ENCODE measurements at places on chromosomes 6 and 20.

GRCh38 chr6:41408982-41409381 is 73.6 kb downstream of the NCR2 start:
- no peak for DNase-seq

- DNase-seq: no peak
Measured at GRCh38 chr20:51902933-51903332, 100.6 kb upstream of the SALL4 start.

- no peak for DNase-seq
Measured at GRCh38 chr6:30121446-30122366, 8.8 kb upstream of the TRIM31 start.

GRCh38 chr20:50628853-50629669 is 62.3 kb downstream of the RIPOR3 start:
- no peak for DNase-seq

DNA sequence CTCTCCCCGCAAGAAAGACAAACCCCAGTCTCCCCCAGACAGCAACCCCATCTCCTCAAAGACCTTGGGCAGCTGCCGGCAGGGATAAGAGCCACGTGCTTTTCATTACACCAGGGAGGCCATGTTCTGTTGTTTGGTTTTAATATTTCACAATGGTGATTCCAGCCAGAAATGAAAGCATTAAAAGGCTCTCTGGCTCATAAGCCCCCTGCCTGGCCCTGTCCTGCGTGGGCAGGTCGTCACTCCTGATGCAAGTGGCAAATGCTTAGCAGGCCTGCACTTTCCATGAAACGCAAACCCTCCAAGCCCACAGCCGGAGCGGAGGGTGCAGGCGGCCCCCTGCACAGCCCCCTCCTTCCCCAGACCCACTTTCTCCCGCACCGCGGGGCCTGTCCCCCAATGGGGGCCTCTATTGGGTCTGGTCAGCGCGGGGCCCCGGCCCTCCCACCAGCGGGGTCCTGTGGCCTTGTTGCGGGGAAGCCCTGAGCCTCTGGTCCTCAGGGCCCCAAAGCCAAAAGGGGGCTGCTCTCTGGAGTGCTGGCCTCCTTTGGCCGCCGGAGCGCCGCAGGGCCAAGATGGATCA is 77.2 kb downstream of the TMEM242 start:
- DNase-seq: no peak

DNA sequence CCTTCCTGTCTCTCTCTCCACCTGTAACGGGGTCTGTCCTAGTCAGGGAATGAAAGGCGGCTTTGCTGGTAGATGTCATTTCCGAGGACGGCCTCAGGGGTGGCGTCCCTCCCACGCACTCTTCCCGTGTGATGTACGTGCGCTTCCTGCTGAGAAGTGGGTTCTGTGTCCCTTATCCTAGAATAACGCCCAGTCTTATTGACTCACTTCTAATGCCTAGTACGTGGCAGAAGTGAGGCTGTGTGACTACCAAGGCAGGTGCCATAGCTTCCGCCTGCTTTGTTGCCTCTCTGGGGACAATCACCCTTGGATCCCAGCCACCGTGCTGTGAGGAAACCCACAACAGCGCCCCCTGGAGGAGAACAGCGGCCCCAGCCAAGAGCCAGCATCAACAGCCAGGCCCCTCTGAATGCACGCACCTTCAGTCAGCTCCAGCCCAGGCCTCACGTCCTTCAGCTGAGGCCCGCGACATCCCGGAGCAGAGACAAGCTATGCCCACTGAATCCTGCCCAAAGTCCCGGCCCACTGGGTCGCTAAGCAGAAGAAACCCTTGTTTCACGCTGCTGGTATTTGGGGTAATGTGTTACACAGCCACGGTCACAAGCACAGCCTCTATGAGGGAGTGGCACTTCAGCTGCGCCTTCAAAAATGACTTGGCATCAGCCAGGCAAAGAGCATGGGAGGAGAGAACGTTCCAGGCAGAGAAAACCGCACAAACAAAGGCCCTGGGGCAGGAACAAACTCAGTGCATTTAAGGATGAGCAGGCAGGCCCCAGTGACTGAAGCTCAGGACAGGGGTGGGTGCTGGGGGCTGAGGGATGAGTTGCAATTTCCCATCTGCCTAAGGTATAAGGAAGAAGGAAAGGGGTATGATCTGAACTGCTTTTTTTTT is 224.2 kb downstream of the NFATC2 start:
- DNase-seq: peak; percentile 39

DNA sequence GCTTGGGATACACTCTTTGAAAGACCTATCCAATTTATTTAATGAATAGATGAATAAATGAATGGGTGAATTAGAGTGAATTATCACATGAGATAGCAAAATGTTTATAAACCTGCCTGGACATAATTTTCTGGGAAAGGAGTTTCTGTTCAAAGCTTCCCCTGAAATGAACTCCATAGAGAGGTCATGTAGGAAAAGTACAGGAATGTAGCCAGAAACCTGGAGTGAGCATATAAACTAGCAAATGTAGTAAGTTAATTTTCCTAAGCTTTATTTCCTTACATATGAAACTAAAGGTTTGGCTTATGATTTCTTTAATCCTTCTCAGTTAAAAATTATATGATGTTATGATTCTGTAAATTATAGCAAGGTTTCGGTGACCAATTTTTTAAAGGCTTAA is 380.3 kb upstream of the RSPO3 start:
- no peak for DNase-seq

DNA sequence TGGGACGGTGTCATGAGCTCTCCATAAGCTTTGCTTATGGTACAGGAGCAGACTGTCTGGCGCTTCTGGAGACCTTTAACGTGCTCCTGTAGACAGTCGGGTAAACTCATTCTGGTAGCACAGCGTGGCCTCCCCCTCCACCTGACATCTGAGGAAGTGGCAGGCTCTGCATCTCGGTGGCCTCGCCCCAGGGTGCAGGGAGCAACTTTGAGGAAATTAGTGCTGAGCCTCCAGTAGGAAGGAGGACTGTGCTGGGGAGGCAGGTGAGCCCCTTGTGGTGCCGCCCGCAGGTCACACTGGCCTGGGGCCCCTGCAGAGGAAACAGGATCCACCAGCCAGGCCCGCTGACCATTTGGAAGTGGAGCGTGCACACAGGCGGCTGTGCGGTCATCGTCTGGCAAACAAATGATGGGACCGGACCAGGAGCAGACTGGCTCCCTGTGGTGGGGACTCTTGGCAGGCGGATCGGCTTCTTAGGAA is 57.9 kb downstream of the SYNJ2 start:
- no peak for DNase-seq

- no peak for DNase-seq
Measured at GRCh38 chr6:95614094-95614493, 36.8 kb downstream of the MANEA start.

GRCh38 chr6:71482742-71483141 is 194.1 kb downstream of the OGFRL1 start:
- no peak for DNase-seq

DNA sequence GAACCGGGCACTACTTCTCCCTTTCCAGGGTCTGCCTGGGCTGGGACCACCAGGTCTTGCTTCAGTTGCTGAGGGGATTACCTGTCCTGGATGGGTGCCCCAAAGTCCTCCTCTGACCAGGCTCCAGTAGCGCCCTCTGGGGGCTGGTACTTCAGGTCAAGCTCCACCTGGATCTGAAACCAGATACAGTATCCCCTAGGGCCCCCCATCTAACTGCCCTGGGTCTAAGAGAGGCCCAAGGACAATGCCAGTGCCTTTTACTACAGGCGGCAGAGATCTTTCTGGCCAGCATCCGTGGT is 11.2 kb upstream of the SPAG4 start:
- DNase-seq: no peak

DNA sequence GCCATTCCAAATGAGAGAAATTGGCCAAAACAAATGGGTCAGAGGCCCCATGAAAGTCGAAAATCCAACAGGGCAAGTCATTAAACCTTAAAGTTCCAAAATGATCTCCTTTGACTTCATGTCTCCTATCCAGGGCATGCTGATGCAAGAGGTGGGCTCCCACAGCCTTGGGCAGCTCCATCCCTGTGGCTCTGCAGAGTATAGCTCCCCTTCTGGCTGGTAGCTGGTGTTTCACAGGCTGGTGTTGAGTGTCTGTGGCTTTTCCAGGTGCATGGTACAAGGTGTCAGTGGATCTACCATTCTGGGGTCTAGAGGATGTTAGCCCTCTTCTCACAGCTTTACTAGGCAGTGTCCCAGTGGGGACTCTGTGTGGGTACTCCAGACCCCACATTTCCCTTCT is 115.2 kb upstream of the LAMA2 start:
- DNase-seq: no peak

DNA sequence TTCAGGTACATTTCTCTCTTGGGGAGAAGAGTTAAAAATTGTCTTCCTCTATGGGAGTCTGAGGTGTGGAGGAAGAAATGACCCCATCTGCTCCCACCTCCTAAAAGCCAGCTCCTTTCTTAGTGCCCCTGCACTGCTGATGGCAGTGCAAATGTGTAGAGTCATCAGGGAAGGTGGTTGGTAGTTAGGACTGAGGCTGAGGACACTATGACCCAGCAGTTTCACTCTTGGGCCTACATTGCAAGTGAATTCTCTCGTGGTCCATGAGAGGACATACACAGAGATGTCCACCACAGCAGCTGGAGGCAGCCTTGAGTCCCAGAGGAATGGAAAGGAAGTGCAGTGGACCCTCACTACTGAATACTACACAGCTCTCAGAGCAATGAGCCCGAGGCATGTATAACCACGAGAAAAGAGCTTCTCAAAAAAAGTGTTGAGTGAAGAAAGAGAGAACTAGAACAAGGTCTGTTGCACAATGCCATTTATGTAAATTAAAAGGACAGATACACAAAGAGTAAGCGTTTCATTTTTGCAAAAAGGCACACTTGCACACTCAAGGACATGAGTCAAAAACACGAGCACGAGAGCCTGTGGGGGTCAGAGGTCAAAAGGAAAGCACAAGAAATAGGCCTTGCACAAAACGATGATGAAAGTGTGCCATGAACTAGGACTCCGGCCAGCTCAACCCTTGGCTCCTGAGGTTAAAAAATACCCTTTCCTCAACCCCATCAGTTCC is 308.2 kb upstream of the PRND start:
- no peak for DNase-seq

DNA sequence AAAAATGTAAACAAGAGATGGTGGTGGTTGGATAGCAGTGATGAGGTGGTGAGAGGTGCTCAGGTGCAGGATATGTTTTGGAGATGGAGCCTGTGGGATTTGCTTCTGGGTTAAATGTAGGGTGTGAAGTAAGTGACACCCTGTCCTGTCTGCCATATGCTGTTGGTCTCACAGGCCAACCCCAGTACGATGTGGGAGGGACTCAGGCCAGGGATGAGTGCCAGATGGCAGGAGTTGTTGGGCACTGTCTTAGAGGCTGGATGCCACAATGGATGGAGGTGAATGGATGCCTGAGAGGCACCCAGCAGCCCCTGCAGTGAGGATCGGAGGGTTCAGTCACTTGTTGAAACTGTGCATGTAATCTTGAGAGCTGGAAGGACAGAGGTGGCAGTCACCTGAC is 259.3 kb downstream of the NRN1 start:
- no peak for DNase-seq

DNA sequence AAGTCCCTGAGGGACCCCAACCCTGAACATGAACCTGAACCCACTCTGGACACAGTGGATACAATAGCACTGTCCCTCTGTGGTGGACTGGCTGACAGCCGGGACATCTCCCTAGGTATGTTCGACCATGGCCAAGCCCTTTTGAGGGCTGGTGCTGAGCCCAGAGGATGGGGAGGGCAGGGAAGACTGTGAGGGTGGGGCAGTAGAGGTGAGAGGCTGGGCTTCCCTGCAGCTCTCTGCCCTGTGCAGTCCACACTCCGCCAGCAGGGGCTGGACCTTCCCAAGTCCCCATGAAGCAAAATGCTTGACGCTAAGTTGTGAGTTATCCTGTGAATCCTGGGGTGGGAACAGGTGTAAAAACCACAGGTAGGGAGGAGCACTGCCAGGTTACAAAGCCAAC is 11.5 kb downstream of the LPIN3 start:
- DNase-seq: no peak

- DNase-seq: no peak
Measured at GRCh38 chr20:41200446-41201202, 63.3 kb downstream of the PLCG1 start.

GRCh38 chr6:22042706-22043105 is 254.1 kb downstream of the PRL start:
- no peak for DNase-seq

GRCh38 chr20:59830665-59831023 is 102.8 kb downstream of the SYCP2 start:
- DNase-seq: no peak

DNA sequence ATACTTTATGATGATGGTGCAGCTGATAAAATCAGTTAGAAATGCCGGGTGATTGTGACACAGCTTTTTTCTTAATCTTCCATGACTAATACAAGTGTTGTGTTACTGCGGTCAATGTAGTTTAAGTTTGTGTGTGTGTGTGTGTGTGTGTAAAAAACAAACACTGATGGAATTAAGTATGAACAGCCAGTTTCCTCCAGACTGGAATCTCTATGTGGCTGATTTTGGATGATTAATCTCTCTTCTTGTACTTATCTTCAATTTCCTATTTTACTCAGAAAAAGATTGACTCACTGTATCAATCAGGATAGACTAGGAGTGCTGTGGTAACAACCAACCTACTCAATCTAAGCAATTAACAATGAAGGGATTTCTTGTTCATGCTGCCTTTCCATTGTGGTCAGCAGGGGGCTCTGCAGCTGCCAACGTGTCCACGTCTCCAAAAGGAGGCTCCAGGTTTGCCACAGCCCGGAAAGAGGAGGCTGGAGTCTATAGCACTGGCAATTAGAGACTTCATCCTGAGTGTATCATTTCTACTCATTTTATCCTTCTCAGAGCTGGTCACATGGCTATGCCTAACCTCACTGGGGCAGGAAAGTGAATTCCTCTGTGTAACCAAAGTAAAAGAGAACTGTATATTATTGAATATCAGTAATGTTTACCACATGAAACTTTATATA is 107.7 kb downstream of the CD109 start:
- DNase-seq: no peak

- no peak for DNase-seq
Measured at GRCh38 chr6:157822245-157823000, 623 bp upstream of the SNX9 start.

DNA sequence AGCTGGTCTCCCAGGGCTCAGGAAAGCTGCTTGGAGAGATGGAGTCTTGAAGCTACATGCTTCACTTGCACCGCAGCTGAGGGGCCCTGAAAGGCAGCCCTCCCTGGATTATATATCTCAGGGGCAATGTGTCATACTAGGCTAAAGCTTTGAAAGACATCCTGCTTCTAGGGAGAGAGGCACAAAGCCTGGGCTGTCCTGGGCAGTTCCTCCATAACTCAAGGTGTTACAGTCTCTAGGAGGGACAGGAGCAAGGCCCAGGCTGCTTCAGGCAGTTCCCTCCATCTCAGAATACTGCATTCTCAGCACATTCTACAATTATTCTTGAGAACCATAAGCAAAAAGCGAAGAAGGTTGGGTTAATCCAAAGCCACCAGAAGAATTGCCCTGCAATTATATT is 22.0 kb upstream of the TXNDC5 start:
- no peak for DNase-seq

DNA sequence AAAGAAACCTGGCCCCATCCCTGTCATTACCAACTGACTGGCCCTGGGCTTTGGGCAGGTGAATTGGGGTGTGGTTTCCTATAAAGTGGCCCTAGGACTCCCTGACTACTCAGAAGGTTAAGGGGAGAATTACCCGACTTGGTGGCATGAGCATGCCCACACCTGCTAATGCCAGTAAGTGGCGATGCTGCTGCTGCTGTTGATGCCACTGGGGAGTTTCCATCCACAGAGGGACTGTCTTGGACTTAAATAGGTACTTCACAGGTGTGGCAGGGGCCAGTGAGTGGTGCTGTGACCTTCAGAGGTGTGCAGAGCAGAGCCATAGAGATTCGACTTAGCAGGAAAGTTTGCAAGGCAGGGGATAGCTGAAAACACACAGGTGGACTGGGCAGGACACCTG is 32.6 kb upstream of the MDFI start:
- no peak for DNase-seq
